ENCODE measurements at places on chromosomes 1 and 21.

- no peak for DNase-seq
Observed at GRCh38 chr1:198530953-198531352, 9.5 kb downstream of the ATP6V1G3 start.

DNA sequence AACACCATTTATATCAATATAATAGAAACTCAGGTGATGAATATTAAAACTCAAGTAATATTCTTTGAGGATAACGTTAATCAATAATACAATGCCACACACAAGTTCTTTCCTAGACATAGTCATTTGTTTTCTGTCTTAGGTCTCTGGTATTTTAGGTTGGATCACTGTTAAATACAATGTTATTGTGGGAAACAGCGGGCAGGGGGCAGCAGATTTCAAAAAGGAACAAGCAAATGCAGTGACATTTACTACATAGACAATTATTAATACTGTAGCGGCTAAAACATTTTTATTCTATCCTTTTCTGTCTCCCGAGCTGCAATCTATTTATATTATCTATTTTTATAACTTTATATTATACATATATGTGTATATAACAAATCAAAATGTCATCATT lies 186.4 kb upstream of the ZNHIT6 start:
- peak; percentile 61 for DNase-seq

GRCh38 chr1:119188926-119189325 lies 48.5 kb upstream of the WARS2 start:
- no peak for DNase-seq

DNA sequence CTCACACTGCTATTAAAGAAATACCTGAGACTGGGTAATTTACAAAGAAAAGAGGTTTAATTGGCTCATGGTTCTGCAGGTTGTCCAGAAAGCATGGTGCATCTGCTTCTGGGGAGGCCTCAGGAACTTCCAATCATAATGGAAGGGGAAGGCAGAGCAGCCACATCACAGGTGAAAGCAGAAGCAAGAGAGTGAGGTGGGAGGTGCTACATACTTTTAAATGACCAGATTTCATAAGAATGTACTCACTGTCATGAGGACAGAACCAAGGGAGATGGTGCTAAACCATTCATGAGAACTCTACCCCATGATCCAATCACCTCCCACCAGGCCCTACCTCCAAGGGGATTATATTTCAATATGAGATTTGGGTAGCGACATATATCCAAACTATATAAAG lies 55.7 kb downstream of the MRPL39 start:
- no peak for DNase-seq

DNA sequence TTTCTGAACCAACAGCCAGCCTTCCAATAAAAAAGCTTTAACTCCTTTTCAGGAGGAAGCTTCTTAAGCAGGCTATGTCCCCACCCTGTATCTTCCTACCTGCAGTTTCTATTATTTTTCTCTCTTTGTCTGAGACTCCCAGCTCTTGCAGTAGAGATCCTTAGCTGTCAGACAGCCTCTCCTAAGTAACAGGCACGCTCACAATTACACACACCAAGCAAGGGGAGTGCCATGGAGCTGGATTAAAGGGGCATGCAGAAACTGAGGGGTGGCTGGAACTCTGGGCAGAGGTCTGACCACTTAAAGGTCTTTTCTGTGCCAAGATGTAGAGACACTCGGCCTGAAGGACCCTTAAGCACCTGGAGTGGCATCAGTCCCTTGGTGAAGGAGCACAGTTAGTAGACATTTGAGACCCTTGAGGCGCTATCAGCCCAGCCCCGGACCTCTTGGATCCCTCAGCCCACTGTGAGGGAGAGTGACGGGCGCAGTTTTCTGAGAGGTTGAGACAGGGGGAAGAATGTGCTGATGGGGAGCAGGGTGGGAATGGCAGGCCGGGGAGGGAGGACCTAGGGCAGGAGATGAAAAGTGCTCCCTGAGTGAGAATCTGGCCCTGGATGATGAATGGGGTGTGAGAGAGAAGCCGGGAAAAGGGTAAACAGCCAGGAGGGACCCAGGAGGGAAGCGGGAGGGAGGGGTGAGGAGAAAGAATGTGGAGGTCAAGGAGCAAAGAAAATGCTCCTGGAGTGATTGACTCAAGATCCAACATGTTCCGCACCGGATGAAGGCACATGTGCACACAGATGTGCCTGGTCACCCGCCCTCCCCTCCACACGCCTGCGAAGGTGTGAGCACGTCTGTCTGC lies 13.3 kb downstream of the PLXNA2 start:
- DNase-seq: no peak

- no peak for DNase-seq
Observed at GRCh38 chr1:16300436-16300835, 51.8 kb downstream of the FBXO42 start.

GRCh38 chr1:94247138-94248094 lies 10.0 kb upstream of the ARHGAP29 start:
- DNase-seq: peak; percentile 48

- DNase-seq: no peak
Observed at GRCh38 chr1:59752556-59753414, 62.0 kb upstream of the HOOK1 start.

DNA sequence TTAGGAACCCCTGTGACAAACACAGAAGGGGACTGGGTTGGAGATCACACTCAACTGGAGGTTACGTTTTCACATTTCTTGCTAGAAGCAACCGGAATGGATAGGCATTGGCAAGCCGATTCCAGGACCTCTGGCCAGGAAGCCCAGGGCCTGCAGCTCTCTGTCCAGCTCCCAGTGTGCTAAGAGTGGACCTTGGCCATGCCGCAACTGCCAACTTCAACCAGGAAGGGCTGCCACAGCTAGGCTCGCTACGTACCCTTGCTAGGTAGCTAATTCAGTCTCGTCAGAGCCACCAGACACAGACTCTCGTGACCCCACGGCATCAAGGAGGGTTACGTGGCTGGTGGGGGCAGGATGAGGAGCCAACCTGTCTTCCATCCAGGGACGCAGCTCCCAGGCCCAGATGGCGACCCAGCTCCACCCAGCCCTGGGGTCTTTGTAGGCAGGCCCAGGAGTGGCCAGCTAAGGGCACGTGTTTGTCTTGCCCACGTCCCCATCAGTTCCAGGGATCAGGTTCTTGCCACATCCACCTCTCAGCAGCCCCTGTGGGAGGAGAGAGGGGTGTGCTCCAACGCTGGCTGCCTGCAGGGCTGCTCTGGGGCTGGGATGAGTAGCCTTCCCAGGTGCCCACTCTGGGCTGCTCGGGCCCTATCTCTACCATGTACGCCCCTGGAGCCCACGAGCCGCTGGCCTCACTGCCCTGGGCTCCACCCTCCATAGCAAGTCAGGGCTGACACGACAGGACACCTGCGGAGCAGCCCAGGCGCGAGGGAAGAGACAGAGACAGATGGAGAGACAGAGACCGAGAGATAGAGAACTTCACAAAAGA lies 39.2 kb downstream of the UBE2G2 start:
- no peak for DNase-seq

GRCh38 chr1:91650764-91651163 lies 150.1 kb downstream of the CDC7 start:
- no peak for DNase-seq

DNA sequence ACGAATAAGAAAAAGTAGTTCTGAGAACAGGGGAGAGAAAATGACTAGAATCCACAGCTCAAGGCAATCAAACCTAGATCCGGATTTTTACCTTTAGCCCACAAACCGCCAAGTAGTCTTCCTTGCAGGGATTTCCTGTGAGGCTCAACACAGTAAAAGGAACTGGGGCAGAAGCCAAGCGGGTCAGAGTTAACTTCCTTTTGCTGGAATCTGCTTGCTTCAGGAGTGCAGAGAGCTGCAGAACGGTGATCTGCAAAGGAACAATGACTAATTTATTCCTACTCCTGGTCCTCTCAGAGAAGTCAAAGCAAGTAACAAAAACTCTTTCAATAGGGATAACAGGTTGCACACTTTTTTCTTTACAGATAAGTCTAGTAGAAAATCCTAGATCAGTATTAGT lies 53.4 kb downstream of the UBR4 start:
- peak; percentile 76 for DNase-seq

DNA sequence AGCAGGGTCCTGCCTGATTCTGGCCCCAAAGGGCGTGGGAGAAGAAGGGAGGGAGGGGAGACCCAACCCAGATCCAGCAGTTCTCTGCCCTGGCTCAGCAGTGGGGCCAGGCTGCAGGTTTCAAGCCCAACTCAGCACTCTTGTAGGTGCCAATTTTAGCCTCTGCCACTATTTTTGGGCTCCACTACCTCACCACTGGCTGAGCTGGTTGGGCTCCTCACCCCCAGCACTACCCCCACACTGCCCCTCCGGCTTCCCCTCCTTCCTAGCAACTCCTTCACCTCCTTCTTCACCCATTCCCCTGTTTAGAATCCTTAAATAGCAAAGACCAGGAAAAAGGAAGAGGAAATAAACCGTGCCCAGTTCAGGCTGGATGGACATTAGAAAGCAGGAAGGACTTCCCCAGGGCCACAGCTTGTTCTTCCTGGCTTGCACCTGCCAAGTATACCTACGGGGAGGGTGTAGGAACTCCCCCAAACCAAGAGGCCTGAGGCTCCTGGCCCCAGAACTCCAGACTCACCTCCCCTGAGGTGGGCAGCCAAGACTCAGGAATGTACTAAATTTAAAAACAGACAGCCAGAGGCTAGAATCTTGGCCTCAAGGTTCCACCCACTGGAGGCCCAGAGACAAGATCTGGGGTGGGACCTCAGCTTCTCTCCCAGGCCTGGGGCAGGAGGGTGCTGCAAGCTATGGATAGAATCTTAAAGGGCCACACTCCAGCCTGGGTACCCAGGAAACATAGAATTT lies 1.4 kb upstream of the ARHGEF2 start:
- DNase-seq: no peak

GRCh38 chr21:25850126-25850842 lies 115.5 kb downstream of the GABPA start:
- DNase-seq: peak; percentile 22

- DNase-seq: no peak
Observed at GRCh38 chr1:208928349-208929010, 655.0 kb upstream of the CAMK1G start.

DNA sequence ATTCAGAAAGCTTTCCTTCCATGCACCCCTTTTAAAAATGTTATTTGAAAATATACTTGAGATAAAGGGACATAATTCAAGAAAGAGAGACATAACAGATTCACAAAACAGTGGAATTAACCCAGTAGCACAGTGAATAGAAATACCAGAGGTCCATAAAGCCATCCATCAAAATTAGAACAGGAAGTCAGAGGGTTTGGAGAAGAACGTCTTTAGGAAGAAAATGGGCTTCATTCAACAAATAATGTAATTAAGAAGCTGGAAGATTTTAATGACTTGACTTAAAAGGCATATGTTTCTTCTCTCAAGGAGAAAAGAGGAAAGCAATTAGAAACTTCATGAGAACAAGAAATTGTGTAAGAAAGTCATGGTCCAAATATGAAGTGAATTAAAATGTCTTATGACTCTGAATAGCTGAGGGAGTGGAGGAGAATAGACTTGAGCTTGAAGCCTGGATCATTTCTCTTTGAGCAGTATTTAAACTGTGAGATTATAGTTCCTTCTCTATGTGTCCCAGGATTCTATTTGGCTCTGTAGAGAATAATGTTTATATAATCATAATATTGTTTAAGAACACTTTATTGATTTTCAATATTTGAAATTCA lies 7.9 kb upstream of the HCRTR1 start:
- no peak for DNase-seq

DNA sequence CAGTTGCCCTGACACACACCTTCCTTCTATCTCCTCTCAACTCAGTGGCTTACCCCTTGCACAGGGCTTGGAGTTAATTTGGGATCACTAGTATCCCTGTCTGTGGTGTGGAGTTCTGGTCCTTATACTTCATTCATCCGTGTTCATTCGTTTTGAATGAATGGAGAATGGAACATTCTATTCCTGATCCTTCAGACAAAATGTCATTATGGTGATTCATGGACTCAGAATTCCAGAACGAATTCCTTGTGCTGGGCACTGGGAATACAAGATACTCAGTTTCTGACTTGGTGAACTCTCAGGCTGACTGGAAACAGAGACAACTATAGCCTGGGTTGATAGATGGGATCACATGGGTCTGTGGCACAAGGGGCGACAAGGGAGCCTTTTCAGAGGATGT lies 49.9 kb upstream of the TRABD2B start:
- DNase-seq: no peak

- no peak for DNase-seq
Observed at GRCh38 chr1:186781730-186782129, 47.0 kb upstream of the PLA2G4A start.

GRCh38 chr1:179127163-179127895 lies 45.5 kb downstream of the TOR3A start:
- DNase-seq: no peak

DNA sequence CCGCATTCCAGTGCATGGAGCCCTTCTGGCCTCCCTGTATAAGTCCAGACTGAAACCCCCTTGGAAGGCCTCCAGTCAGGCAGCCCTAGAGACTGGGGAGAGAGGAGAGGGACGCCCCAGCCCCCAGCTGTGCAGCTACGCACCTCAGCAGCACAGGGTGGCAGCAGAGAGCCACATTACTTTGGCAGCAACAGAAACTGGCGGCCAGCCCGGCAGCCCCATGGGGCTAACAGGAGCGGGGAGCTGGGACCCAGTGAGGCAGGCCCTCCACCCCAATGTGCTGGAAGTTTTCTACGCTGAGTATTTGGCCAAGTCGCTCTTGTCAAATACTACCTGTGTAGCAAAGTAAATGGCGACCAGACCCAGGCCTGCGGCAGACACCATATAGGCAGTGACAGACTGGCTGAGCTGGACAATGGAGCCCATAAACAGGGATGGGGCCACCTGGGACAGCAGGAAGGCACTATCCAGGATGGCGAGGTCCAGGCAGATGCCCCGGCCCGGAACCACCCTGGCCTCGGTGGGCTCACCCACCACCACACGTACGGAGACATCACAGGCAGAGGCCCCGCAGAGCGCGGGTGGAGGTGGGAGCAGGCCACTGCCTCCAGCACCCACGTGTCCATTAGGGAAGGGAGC lies 21.2 kb downstream of the SLC45A3 start:
- DNase-seq: peak; percentile 69

GRCh38 chr1:206497363-206497762 lies 10.0 kb upstream of the RASSF5 start:
- DNase-seq: no peak

DNA sequence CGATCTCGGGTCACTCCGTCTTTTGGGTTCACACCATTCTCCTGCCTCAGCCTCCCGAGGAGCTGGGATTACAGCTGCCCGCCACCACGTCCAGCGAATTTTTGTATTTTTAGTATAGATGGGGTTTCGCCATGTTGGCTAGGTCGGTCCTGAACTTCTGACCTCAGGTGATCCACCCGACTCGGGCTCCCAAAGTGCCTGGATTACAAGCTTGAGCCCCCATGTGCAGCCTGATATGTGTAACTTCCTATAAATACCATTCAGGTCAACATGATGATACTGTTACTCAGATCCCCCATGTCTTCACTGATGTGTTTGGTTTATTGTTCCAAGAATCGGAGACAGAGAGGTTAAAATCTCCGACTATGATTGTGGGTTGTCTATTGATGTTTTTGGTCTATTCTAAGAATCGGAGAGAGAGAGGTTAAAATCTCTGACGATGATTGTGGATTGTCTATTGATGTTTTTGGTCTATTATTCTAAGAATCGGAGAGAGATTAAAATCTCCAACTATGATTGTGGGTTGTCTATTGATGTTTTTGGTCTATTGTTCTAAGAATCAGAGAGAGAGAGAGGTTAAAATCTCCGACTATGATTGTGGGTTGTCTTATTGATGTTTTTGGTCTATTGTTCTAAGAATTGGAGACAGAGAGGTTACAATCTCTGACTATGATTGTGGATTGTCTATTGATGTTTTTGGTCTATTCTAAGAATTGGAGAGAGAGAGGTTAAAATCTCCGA lies 17.0 kb downstream of the C1orf159 start:
- DNase-seq: no peak

Measured in common myeloid progenitor, CD34-positive (primary cell).